Stimulated activated naive B cell treated with anti-CD40 and anti-IgM and Interleukin-4, amounts not matched to agents 10 μg/mL and 1 μg/mL and 100 μg/mL, for 72 hours (primary cell): ENCODE measurements at places on chromosomes 1 and 21.

DNA sequence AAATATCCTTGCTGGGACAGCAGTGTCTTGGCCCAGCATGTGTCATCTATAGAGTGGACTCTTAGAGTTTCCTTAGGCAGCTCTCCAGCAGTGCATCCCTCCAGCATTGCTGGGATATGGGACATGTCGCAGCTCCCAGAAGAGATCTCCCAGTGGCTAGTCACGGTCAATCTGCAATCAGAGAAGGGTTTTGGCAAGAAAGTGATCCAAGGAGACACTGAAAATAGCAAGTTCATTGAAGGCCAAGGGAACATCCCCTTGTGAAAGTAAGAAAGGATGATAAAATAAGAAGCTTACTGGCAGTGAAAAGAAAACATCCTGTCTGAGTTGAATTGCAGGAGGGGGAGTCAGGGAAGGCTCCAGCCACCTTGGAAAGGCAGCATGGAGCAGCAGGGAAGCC, 19.3 kb upstream of the NPL start:
- DNase-seq, result no peak

GRCh38 chr1:246865921-246866320, 65.8 kb downstream of the AHCTF1 start:
- no peak for DNase-seq

DNA sequence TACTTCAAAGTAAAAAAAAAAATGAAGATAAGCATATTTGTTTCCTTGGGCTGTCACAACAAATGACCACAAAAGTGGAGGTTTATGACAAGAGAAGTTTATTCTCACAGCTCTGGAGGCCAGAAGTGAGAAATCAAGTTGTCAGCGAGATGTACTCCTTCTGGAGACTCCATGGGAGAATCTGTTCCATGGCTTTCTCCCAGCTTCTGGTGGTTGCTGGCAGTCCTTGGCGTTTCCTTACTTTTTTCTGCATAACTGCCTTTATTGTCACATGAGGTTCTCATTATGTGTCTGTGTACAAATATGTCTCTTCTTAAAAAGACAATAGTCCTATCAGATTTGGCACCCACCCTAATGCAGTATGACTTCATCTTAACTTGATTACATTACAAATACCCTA, 398.3 kb downstream of the KCNT2 start:
- DNase-seq, result no peak

DNA sequence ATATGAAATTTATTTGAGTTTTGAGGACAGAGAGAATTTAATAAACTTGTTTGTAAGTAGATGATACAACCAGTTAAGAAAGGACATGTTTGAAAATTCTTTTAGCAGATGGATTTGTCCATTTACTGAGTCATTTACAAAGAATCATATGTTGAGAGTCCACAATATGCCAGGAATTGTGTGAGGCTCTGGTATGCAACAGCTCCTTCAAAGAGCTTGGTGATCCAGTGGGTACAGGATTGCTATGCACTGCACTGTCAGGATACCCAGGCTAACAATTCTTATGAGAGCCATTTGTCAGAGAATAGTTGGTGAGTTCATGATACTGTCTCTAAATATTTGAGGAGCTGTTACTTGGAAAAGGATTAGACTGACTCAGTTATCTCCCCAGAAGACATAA, 11.0 kb downstream of the DNM3 start:
- no peak for DNase-seq

DNA sequence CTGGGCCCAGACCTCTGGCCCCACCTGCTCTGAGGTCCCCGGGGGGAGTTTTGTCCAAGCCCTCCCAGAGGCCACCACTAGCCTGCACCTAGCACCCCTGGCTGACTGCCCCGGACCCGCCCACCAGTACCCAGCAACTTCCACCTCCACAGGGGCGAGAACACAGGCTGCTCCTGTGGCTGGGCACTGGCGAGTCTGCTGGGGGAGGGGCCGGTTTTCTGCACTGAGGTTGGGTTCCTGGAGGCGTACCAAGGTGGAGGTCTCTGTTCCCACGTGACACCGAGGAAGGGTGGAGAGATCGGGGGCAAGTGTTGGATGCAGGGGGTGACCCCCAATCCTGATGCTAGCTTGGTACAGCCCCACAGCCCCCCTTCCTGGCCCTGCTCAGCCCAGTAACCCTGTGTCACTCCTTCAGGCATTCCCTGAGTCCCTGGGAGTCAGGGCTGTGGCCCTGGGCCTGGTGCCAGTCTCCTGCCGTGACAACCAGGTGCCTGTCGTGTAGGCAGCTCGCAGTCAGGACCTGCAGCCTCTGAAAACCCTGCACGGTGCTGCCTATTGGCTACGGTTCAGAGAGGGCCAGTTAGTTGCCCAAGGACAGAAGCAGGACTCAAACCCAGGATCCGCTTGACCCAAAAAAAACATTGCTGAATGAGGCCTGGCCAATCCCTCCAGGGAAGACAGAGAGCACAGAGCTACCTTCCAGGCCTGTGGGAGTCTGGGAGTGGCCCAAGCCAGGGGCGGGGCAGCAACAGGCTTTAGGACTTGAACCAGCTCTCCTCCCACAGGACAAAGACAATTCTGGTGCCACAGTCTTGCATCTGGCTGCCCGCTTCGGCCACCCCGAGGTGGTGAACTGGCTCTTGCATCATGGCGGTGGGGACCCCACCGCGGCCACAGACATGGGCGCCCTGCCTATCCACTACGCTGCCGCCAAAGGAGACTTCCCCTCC, 3.1 kb downstream of the ESPN start:
- DNase-seq, result no peak

DNA sequence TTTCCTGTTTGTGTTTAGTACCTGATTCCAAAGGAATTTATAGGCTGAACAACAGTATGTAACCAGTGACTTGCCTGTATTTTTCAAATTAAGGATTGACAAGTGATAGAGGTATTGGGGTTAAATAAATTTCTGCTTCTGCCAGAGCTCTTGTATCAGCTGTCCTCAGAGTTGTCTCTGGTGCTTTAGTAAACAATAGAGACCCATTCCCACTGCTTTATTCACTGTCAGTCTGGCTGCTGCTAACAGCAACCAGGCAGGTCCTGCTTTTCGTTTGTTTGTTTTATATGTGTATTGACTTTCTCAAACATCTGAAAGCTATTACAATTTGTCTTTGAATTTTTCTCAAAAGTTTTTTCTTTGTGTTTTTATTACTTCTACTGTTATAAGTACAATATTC, 76.1 kb downstream of the OLFM3 start:
- no peak for DNase-seq

DNA sequence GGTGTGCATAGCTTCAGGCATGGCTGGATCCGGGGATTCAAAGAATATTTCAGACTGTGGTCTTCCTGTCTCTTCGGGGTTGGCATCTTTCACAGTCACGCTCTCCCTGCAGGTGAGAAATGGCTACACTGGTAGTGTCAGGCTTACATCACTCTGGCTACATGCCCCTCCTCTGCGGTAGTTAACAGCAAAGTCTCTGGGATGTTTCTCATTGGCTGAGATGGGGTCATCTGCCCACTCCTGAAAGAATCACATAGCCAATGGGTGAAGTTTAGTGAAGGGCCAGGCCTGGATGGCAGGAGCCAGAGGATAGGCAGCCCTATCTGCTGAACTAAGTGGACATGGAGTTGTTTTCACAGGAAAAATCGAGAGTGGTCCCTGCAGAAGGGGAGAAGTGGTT, 356.5 kb downstream of the MATN1 start:
- DNase-seq, result no peak

GRCh38 chr1:117608115-117608615, 2.3 kb downstream of the TENT5C start:
- no peak for DNase-seq

DNA sequence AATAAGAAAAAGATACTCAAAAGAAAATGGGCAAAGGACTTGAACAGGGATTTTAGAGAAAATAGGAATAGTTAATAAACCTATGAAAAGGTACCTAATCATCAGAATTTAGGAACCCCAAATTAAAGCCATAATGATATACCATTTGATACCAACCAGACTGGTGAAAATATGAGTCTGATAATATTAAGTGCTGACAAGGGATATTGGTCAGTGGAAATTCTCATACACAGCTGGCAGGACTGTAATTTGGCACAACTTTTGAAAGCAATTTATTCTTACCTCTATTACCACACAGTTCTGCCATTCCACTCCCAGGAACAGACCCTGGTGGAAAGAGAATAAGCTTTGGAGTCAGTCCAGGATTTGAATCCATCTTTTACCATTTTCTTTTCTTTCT, 111.3 kb downstream of the KIF26B start:
- no peak for DNase-seq

DNA sequence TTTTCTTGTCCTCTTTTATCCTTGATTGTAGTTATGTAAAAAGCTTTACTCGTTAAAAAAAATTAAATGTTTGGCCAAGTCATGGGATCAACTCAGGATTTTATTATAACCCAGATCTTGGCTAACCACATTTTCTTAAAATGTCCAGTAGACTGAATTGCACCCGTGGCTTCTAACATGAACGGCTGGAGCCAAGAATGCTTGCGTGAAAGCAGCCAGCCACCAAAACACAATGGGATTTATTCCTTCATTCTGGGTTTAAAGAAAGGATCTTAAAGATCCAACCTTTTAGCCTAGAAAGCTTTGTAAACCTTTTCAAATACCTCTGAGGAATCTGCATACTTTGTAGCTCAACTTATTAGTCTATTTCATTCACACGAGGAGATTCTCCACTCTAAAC, 404.4 kb downstream of the USP25 start:
- DNase-seq, result no peak

DNA sequence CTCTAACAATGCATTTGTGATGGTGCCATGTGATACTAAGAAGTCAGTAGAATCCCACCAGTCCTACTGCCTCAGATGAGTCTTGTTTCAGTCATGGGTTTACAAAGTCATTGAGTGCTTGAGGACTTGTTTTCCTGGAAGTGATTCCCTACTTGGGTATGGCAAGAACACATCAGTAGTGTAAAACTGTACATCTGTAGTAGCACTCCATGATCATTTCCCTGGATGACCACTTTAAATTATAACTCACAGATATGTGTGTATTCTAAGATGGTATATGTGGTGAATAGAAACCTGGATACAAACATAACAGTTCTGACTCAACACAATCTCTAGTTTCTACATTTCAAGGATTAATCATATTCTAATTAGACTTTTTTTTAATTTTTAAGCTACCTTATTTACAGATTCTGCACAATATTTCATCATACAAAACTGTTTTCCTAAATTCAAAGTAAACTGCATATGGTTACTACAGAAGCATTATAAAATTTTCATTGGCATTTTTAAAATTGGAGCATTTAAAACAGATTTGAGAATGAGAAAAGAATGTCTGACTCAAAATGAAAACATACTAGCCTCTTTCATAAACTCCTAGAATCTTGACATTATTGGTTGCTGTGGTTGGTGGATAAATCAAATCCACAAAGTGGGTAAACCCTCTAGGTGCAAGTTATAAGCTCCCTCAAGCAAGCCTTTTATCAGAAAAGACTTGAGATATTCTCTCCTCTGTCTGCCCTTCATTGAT, 6.8 kb upstream of the PSMG1 start:
- no peak for DNase-seq

- no peak for DNase-seq
These were observed 31.0 kb upstream of the MTMR11 start for GRCh38 chr1:149967646-149968045.

GRCh38 chr1:235883261-235883927, 16.7 kb upstream of the LYST start:
- DNase-seq, result no peak

DNA sequence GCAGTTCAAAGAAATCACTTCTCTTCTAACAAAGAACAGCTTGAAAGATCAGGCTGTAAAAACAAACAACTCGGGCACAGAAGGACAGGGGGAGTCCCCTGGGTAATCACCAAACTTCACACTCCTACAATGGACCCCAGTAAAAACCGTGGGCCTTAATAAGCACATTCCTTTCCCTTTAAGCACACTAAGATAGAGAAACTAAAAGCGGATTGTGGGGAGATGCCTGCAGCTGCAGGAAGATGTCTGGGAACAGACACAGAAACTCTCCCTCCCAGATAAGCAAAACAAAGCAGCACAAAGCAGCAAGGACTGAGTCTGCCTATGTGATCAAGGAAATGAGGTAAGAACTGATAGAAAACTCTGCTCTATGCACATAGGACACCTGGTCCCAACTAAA, 37.6 kb upstream of the CTBS start:
- no peak for DNase-seq

- DNase-seq, result no peak
These were observed 423.5 kb upstream of the PROX1 start for GRCh38 chr1:213564215-213564659.

DNA sequence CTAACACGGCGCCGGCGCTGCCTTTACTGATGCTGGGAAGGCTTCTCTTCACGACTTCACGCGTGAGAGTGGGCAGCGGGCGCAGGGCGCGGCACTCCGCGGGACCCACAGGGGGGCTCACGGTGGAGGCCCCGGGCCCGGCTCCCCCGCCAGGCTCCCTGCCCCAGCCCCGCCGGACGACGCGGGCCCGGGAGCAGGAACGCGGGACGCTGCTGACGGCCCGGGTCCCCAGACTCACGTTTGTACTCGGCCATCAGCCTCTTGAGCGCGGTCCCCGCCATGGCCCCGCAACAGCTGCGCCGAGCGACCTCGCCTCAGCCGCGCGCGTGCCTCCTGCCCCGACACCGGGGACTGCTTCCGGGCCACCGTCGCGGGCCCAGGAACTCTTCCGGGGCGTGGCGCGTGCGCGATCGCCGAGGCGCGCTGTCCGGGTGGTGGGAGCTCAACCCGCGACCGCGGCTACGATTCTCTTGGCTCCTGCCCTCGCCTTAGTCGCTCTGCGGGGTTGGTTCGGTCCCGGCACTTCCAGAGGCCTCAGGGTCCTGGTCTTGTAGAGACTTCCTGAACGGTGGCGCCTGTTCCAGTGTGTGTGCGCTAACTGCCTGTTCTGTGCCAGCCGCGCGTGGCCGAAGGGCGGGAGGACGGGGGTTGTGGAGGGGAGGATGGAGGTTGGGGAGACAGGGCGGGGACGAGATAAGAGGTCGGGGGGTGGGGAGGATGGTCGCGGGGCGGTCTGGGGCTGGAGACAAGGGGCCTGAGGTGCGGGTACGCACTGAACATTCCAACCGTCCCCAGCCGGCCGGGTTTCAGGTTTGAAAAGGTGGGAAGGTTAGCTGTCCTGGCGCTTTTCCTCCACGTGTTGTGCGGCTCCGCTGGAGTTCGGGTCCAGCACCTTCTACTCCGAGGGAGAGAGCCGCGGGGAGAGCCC, at the start of gene UBE2G2:
Gene UBE2G2 (minus strand): TSS at position 353 of the 928 bp plus-strand sequence. CDS start 72 bp downstream, at position 281.
- peak; percentile 87 for DNase-seq

- DNase-seq, result no peak
These were observed 77.9 kb downstream of the FHAD1 start for GRCh38 chr1:15324869-15325335.

GRCh38 chr1:41626146-41626545, 141.7 kb upstream of the EDN2 start:
- no peak for DNase-seq
